ENCODE measurements at places on chromosomes 4 and X. TPM values are rescaled to one million over a fixed set of nuclear protein-coding genes. Genes with fewer than 3 reads are reported as not detected.

Gene SRPX
- 1.2 TPM for total RNA-seq

DNA sequence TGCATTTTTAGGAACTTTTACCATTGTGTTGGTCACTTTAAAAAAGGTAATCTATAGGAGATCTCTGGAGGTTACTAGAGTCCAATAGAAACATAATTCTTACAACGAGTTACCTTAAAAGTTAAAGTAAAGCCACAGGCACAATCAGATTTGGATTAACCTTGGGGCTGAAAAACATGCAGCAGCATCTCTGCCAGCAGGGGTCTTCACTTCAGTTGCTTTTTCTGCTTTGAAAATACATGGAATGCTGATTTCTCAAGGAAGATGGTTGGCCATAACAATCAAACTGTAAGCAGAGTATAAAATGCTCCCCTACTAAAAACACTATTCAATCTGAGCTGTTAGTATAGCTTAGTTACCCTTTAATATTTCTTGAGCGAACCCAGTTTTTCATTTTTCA is 1072.3 kb upstream of the PCDH10 start:
- no peak for DNase-seq

GRCh38 chr4:105460306-105460705 is 13.6 kb downstream of the PPA2 start:
- DNase-seq, result no peak

Gene MRPS18C
- 69.7 TPM for total RNA-seq

DNA sequence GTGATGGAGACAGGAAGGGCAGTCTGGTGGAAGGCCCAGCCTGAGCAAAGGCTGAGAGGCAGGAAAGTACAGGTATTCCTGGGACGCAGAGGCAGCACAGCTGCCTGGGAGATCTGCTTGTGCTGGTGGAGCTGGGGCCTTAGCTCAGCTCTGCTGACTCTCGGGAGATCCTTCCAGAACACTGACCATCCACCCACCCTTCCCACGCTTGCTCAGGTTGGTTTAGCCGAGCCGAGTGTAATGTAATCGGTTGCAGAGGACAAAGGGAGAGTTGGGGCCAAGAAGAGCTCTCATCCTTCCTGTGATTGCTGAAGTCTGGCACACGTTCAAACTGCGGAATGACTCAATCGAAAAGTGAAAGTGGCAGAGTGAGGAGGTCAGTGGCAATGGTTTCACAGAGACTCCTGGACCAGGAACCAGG is 43.1 kb upstream of the GPR78 start:
- DNase-seq, result no peak

Gene GRID2
- total RNA-seq, result not detected

DNA sequence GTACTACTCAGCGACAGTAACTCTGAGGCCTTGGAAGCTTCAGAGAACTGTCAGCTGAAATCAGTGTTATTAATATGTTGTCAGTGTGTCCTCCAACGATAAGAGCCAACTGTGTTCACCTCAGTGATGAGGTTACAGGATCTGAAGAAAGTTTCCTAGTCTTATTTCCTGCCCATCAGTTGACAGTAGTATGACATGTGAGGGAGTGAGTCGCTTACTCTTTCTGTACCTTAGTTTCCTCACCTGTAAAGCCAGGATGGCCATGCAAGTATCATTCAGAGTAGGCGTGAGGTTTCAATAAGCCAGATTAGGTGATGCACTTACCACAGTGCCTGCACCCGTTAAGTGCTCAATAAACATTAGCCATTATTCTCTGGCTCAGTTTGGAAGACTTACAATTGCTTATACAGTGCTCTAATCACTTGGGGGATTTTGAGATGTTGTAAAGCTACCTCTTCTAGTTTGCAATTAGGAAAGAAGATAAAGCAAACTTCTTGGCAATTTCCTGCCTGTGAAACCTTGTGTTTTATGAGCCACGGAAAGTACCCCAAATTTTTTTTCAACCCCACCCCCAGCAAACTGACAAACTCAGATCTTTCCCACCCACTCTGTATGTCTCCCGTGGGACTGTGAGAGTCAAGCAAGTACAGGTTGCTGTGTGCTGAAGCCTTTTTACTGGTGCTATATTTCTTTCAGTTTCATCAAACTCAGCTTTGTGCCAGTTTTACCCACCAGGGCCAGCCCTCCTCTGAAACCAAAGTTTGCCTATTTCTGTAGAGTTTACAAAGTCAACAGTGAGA is 62.2 kb downstream of the ANXA3 start:
- no peak for DNase-seq
